ENCODE measurements at places on chromosomes 6 and 20. TPM values are rescaled to one million over a fixed set of nuclear protein-coding genes. Genes with fewer than 3 reads are reported as not detected.
A peak's percentile ranks its signal among the peaks of the same experiment; 100 is the strongest.

DNA sequence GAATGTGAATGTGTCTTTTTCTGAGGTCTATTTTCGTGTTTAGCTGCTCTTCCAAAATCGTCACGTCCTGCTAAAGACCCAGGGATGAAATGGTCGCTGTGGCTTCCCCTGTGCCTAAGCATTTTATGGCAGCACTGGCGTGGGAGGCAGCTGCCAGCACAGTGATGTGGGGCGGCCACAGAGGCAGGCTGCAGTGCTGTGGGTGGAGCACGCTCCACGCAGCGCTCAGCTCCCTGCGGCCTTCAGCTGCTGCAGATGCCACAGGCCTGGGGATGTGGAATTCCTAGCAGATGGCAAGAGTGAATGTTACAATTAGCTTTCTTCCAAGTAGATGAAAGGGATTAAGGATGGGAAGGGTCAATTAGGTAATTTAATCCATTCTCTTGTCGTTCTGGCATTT lies 242.6 kb downstream of the SMOC2 start:
- no peaks in the 10 kb centered on the region for H3K36me3 ChIP-seq
- DNase-seq, result no peak
- no peak overlapping the region for H3K27ac ChIP-seq
- no peaks in the 10 kb centered on the region for H3K4me1 ChIP-seq
- no peaks in the 10 kb centered on the region for H3K27me3 ChIP-seq

DNA sequence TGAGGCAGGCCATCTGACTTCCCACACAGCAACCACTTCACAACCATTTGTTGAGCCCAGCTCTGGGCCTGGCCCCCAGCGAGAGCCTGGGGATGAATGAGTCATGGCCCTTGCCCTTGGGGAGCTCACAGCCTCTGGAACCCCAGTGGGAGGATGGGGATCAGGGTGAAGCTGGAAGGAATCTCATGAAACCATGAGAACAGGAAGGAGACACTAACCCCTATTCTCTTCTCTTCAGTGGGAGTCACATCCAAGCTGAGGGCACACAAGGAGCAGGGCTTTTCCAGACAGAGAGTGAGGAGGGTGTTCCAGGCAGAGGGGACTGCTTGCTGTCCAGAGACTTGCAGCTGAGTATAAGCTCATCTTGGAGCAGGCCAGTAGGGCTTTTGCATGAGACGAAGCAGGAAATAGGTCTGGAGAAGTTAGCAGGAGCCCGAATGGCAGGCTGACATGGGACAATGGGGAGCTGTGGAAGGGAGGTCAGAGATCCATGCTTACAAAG lies 7.5 kb downstream of the FOXS1 start:
- no peak overlapping the region for H3K27ac ChIP-seq
- H3K27me3 ChIP-seq, result no peaks in the 10 kb centered on the region
- no peak overlapping the region for H3K4me3 ChIP-seq
- DNase-seq, result no peak

GRCh38 chr6:4365686-4366085 lies 230.3 kb upstream of the ECI2 start:
- H3K36me3 ChIP-seq, result no peaks in the 10 kb centered on the region
- H3K27me3 ChIP-seq, result no peaks in the 10 kb centered on the region
- H3K4me1 ChIP-seq, result peaks cover 4% of the 10 kb centered on the region
- no peak overlapping the region for H3K27ac ChIP-seq
- no peak overlapping the region for H3K4me3 ChIP-seq
- no peak for DNase-seq

GRCh38 chr6:22926790-22927354 lies 357.5 kb downstream of the HDGFL1 start:
- no peak for DNase-seq
- H3K27me3 ChIP-seq, result no peaks in the 10 kb centered on the region
- no peaks in the 10 kb centered on the region for H3K36me3 ChIP-seq
- H3K4me1 ChIP-seq, result peaks cover 5% of the 10 kb centered on the region
- H3K27ac ChIP-seq, result no peak overlapping the region

GRCh38 chr6:44119704-44120262 lies 7.5 kb downstream of the MRPL14 start:
- no peak for DNase-seq
- peaks cover 31% of the 10 kb centered on the region for H3K36me3 ChIP-seq
- peaks cover 75% of the 10 kb centered on the region for H3K4me1 ChIP-seq
- H3K4me3 ChIP-seq, result no peak overlapping the region
- H3K27ac ChIP-seq, result no peak overlapping the region

- DNase-seq, result no peak
- no peaks in the 10 kb centered on the region for H3K4me1 ChIP-seq
- H3K27me3 ChIP-seq, result peaks cover 29% of the 10 kb centered on the region
- H3K4me3 ChIP-seq, result no peak overlapping the region
- no peak overlapping the region for H3K27ac ChIP-seq
- no peaks in the 10 kb centered on the region for H3K36me3 ChIP-seq
Observed at GRCh38 chr20:63230800-63231268, 4.9 kb upstream of the BIRC7 start.

GRCh38 chr6:127188744-127189143 lies 70.3 kb downstream of the RSPO3 start:
- peaks cover 6% of the 10 kb centered on the region for H3K27me3 ChIP-seq
- no peaks in the 10 kb centered on the region for H3K4me1 ChIP-seq
- no peak overlapping the region for H3K4me3 ChIP-seq
- H3K27ac ChIP-seq, result no peak overlapping the region
- H3K36me3 ChIP-seq, result no peaks in the 10 kb centered on the region
- no peak for DNase-seq

DNA sequence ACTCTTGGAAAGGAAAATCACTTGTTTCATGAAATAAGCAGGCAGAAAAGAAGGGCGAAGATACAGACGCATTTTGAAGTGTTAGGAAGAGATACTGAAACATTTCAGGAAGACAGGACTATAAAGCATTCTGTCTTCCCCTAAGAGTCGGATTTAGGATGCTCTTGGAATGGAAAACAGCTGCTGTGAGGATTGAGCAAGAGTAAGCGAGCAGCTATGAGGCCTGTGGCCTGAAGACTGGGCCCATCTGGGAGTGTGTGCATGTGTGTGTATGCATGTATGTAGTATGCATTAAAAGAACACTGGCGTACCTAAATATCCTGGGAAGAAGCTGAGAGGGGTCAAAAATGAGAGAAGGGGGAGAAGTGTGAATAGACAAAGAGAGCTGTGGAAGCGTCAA lies 83.6 kb downstream of the SIM1 start:
- H3K27ac ChIP-seq, result no peak overlapping the region
- H3K36me3 ChIP-seq, result no peaks in the 10 kb centered on the region
- no peak for DNase-seq
- H3K4me1 ChIP-seq, result no peaks in the 10 kb centered on the region
- H3K4me3 ChIP-seq, result no peak overlapping the region
- peaks cover 6% of the 10 kb centered on the region for H3K27me3 ChIP-seq

DNA sequence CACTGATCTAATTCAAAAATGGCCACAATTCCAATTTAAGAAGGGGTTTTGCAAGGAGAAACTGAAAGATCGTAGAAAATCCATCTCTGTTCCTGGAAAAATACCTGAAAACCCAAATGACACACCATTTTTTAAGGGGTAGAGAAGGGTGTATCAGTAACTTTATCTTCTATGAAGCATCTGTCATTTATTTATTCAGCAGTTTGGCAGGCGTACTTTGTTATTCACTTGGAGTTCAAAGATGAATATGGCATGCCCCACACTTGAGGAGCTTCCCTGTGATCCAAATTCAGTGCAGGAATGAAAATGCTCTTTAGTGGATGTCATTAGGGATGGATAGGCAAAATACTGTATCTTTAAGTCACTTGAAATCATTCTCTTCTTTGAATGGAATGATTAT lies 7.2 kb downstream of the HINT3 start:
- H3K4me1 ChIP-seq, result no peaks in the 10 kb centered on the region
- H3K27ac ChIP-seq, result no peak overlapping the region
- no peaks in the 10 kb centered on the region for H3K27me3 ChIP-seq
- H3K36me3 ChIP-seq, result peaks cover 14% of the 10 kb centered on the region

GRCh38 chr6:154479351-154479769 lies 31.1 kb downstream of the CNKSR3 start:
- H3K36me3 ChIP-seq, result no peaks in the 10 kb centered on the region
- DNase-seq, result no peak
- H3K4me1 ChIP-seq, result no peaks in the 10 kb centered on the region
- peaks cover 7% of the 10 kb centered on the region for H3K27me3 ChIP-seq
- no peak overlapping the region for H3K27ac ChIP-seq

- H3K27ac ChIP-seq, result no peak overlapping the region
- no peak overlapping the region for H3K4me3 ChIP-seq
- no peak for DNase-seq
- H3K27me3 ChIP-seq, result no peaks in the 10 kb centered on the region
- H3K36me3 ChIP-seq, result no peaks in the 10 kb centered on the region
Observed at GRCh38 chr20:21670981-21671380, 34.5 kb upstream of the PAX1 start.

GRCh38 chr20:3068986-3069900 lies 2.2 kb upstream of the OXT start:
- DNase-seq, result peak; percentile 41
- no peak overlapping the region for H3K4me3 ChIP-seq
- no peak overlapping the region for H3K27ac ChIP-seq
- H3K27me3 ChIP-seq, result peaks cover 4% of the 10 kb centered on the region
- no peaks in the 10 kb centered on the region for H3K36me3 ChIP-seq

GRCh38 chr6:52550870-52551269 lies 26.0 kb downstream of the TRAM2 start:
- H3K27me3 ChIP-seq, result no peaks in the 10 kb centered on the region
- no peak for DNase-seq
- no peak overlapping the region for H3K4me3 ChIP-seq
- H3K4me1 ChIP-seq, result no peaks in the 10 kb centered on the region

DNA sequence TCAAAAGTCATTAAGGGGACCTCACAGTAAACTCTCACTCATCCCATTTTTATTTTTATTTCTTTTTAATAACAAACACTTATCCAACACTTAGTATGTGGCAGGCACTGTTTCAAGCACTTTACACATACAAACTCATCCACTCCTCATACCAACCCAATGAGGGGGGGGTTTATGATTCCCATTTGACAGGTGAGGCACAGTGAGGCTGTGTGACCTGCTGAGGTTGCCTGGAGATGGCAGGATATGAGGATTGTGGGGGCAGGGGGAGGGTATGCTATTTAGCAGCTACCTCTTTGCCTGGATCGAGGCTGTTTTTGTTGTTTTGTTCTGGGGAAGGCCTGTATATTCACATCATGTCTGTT lies 219.8 kb downstream of the KIF16B start:
- H3K4me3 ChIP-seq, result no peak overlapping the region
- no peaks in the 10 kb centered on the region for H3K27me3 ChIP-seq
- DNase-seq, result no peak
- H3K27ac ChIP-seq, result no peak overlapping the region

PREX1 gene
- 86.1 TPM for total RNA-seq

DPPA5 gene
- not detected for total RNA-seq

GRM1 gene
- not detected for total RNA-seq

SLC17A9 gene
- 12.6 TPM for total RNA-seq

CST1 gene
- not detected for total RNA-seq
